Body of pancreas (tissue), 4 donors: ENCODE measurements at places on chromosomes 12 and 14. TPM values are rescaled to one million over a fixed set of nuclear protein-coding genes. Genes with fewer than 3 reads are reported as not detected.

The INHBE gene
- total RNA-seq, result not detected

The GPATCH2L gene
- 23.4 TPM for total RNA-seq

The DCP1B gene
- 13.2 TPM for total RNA-seq

DNA sequence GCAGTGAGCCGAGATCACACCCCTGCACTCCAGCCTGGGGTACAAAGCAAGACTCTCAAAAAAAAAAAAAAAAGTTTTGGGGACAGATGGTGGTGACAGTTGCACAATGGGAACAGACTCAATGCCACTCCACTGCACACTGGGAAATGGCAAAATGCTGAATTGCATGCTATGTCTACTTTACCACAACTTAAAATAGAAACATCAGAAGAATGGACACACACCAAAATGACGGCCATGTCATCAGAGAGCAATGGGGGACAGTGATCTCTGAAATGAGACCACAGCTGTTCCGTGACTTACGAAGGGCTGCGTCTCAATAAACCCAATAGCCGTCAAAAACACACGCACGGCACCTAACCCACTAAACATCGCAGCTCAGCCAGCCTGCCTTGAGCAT lies 13.7 kb downstream of the DDX54 start:
- no peak for DNase-seq

DNA sequence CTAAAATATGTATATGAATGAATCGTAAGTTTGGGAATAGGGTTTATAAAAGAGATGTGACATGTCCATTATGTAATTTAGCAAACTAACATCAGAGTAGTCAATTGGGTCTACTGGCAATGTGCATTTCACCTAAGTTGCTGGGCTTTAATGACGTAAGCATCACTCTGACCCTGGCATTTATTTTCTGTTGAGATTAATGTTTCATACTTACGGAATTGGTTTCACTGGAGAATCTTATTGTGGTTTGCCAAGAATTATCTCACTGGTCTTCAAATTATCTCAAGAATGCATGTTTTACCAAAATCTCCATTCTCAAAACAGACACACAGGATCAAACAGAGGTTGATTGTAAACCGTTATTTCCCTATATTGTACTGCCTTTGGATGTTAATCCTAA lies 437.1 kb downstream of the NPAS3 start:
- DNase-seq, result no peak

GRCh38 chr12:45232756-45233372 lies 17.0 kb downstream of the ANO6 start:
- peak; percentile 41 for DNase-seq

The SPIC gene
- not detected for total RNA-seq

DNA sequence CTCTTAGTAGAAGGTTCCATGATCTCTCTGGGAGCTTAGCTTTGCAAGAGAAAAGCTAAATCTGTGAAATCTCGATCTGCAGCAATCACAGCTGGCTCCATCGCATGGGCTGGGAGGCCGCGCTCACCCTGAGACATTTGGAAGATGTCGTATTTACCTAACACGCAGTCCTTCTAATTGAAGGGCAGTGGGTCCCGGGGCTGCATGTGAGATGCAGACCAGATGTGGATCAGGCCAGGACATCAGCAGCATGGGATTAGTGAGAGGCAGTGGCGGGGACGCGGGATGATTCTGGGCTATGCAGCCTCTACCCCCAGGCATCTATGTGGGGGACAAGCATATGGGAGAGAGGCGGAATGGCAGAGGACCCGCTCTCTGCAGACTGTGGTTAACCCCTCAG lies 312.4 kb upstream of the RTL1 start:
- DNase-seq, result no peak

- DNase-seq, result peak; percentile 7
These were observed 29.6 kb upstream of the KCNK10 start for GRCh38 chr14:88352698-88353097.

- DNase-seq, result no peak
These were observed 25.5 kb upstream of the GSC start for GRCh38 chr14:94795372-94795771.

The NKX2-1 gene
- total RNA-seq, result not detected

DNA sequence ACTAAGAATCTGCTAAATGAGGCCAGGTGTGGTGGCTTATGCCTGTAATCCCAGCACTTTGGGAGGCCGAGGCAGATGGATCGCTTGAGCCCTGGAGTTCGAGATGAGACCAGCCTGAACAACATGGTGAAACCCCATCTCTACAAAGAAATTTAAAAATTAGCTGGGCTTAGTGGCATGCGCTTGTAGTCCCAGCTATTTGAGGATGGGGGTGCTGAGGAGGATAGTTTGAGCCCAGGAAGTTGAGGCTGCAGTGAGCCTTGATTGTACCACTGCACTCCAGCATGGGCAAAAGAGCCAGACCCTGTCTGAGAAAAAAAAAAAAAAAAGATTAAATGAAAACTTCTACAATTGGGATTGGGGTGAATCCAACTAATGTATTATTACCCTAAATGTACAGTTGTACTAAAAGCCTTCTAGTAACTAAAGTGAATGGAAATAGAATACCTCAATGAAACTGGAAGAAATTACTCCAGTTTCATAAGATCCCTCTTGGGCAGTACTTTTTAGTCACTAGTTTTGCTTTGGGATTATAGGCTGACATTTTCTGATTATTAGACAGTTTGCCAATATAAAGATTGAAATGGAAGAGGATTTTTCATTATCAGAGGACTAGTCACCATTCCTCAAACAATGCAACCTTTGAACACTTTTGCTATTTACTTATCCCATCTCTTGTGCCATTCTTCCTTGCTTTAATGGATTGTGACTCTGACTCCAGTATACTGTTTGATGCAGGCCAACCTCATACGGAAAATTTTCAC lies 14.3 kb downstream of the COCH start:
- DNase-seq, result no peak

DNA sequence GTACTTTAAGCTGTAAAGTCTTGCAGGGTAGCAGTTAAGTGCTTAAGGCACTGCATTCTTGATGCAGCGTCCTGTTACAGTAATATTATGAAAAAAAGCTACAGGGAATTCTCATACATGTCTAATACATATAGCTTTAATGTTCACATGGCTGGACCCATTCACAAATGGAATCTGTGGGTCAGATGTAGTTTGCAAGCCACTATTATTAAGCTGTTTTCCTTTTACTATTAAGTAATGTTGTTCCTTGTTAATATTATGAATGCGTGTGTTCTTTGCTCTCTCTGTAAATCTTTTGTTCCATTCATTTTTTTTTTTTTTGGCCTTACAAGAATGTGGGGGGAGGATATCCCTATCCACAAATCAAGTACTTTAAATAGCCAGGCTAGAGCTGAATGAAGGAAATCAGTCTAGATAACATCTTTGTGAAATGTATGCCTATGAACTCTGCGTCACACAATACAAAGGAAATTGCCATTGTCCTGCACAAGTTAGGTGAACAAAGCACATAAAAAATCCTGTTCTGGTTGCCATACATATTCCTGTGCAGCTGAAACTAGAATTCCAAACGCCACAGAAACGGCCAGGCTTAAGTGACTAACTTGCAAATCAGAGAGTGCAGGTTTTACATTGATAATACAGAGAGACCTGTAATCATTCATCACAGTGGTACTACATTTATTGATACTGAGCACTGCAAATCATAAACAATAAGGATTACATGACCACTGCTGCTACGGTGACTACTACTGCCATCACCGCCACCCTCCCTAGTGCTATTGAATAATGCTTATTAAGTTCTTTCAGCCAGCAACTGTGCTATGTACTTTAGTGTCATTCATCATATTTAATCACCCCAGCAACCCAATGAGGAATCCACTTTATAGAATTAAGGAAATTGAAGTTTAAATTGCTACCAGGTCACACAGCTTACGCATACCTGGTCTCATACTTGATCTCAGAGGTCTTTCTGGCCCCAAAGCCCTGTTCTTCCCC lies 111.9 kb downstream of the HMGA2 start:
- no peak for DNase-seq

- DNase-seq, result no peak
These were observed 68.5 kb downstream of the NT5DC3 start for GRCh38 chr12:103772367-103773108.

The POTEM gene
- not detected for total RNA-seq

The CREBL2 gene
- total RNA-seq, result 31.4 TPM

The CIDEB gene
- 34.0 TPM for total RNA-seq

DNA sequence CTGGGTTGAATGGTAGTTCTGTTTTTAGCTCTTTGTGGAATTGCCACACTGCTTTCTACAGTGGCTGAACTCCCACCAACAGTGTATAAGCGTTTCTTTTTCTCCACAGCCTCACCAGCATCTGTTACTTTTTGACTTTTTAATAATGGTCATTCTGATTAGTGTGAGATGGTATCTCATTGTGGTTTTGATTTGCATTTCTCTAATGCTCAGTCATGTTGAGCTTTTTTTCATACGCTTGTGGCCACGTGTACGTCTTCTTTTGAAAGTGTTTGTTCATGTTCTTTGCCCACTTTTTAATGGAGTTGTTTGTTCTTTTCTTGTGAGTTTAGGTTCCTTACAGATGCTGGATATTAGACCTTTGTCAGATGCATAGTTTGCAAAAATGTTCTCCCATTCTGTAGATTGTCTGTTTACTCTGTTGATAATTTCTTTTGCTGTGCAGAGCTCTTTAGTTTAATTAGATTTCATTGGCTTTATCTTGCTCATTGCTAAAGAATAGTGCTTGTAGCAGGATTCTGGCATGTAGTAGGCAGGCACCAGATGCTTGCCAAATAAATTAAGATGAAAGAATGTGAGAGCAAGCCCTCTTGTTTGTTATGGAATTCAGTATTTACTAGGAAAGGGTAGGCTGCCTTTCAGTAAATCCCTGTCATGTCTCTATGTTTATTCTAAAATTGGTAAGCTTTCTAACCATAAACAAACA lies 86.8 kb downstream of the PDE3A start:
- DNase-seq, result no peak

The GPR68 gene
- 0.26 TPM for total RNA-seq

DNA sequence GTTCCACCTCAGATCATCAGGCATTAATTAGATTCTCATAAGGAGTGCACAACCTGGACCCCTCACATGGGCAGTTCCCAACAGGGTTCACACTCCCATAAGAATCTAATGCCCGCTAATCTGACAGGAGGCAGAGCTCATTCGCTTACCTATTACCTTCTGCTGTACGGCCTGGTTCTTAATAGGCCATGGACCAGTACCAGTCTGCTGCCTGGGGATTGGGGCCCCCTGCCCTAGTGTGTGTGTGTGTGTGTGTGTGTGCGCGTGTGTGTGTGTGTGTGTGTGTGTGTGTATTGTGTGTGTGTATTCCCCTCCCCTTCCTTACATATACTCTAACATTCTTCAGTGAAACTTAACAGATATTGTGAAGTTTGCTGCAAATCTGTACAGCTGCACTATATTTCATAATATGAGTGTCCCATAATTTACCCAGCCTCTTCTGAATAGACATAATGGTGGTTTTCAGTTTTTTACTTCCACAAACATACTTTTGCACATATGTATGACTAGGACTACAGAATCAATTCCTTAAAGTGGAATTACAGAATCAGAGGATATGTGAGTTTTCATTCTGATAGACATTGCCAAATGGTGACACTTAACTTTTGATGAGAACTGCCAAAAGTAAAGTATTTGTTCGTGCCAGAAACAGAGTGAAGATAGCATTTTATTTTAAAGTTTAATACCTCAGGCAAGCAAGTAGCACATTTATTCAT lies 205.2 kb upstream of the EEA1 start:
- DNase-seq, result no peak

DNA sequence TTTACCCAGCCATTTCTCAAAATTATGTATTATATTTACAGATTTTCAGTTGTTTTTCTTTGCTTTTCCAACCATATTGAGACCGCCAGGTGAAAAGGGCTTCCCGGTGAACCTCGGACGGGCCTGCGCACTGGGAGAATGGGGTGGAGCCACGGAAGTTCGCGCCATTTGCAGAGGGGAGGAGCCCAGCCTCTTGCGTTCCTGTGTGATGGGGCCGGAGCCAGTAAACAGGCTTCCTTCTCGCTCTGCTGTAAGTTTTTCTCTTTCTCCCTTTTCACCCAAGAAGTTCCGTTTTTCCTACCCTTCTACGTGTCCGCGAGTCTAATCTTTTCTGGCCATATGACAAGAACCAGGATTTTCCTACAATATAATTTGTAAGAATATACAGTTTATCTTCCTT lies 1108.8 kb upstream of the SEL1L start:
- DNase-seq, result peak; percentile 66
